ENCODE measurements at places on chromosomes 13 and 19.

DNA sequence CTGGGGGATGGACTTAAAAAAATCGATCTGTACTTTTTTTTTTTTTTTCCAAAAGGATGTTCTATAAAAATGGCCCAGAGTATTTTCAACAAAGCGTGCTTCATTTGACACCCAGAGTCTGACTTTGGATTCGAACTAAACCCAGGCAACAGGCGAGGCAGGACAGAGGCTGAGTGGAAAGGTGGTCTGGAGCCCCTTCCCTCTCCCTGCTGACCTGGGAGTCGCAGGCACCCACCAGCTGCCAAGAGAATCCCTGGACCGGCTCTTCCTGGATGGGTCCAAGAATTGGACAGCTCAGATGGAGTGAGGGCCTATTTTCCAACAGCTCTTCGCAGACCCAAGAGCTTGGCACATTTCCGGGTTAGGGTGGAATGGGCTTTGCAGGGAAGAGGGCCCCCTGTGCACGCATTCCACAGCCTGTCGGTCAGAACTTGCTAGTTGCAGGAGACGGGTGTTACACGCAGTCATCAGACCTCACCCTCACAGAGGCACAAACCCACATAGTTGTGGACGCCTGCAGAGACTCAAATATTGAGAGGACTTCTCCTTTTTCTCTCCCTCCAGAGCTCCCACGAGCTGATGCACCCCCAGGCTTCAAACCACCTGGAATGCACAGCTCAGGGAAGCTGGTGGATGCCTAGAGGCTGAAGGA, 15.2 kb downstream of the KCTD15 start:
- DNase-seq = no peak

DNA sequence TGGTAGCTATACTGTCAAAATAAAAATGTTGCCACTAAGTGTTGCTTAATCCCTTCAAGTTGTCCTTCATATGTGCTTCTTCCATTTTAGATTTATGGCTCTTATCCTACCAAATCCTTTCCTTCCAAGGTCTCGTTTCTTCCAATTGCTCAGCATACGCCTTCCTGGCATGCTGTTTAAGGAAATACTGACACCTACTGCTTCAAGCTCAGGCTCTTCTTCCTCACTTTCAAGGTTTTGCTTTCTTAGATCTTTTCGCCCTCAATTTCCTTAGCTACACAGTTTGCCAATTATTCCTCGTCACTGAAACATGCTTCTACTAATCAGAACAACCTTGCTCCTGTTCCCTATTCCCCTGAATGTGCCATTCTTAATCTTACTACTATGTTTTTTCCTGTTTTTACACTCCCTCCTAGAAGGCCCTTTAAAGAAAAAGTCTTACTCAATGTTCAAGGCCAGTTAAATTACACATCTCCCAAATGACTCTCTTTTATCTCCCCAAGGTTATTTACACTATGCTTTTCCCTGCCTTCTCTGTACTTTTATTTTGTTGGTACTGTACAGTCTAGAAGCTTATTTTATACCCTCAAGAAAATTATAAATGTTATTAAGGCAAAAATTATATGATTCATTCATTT, 343.1 kb downstream of the MZT1 start:
- DNase-seq = peak; percentile 30

DNA sequence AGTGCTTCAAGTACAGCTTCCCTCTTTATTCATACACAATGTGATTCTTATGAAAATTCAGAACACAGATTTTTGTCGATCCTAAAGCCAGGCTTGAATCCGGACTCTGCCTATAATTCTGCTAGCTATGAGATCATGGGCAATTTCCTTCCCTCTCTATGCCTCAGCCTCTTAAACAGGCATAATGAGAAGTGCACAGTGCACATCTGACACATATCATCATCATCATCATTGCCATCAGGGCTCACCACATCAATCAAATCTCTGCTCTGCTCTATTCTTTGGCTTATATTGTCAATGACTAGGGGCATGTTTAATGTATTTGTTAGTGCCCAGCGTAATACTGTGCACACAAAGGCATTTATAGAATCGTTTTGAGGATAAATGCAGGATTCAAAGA, 269.1 kb downstream of the ABCC4 start:
- DNase-seq = no peak

DNA sequence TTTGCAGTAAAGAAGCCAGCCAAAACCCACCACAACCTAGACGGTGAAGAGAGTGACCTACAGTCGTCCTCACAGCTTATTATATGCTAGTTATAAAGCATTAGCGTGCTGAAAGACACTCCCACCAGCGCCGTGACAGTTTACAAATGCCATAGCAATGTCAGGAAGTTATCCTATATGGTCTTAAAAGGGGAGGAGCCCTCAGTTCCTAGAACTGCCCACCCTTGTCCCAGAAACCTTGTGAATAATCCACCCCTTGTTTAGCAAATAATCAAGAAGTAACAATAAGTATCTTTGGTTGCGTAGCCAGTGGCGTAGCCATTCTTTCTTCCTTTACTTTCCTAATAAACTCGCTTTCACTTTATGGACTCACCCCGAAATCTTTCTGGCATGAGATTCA, 227.9 kb upstream of the ARGLU1 start:
- no peak for DNase-seq

DNA sequence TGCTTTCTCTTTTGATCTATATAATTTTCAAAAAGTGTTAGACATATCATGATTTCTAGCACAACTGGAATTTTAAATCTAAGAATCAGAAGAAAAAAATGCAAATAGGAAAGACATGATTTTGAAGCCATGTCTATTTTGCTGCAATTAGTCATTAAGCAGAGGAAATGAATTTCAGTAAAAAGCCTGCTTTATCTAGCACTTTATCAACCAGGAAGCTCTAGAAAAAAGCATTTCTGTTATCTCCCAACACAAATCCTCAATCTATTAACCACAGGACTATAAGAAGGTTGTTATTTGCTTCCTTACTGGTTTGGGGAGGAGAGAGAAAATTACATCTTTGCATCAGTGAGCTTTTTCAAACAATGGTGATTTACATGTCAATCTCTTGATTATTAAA, 716.7 kb downstream of the DIAPH3 start:
- DNase-seq = no peak

GRCh38 chr13:101875717-101876393, 423.4 kb downstream of the ITGBL1 start:
- DNase-seq = peak; percentile 75

DNA sequence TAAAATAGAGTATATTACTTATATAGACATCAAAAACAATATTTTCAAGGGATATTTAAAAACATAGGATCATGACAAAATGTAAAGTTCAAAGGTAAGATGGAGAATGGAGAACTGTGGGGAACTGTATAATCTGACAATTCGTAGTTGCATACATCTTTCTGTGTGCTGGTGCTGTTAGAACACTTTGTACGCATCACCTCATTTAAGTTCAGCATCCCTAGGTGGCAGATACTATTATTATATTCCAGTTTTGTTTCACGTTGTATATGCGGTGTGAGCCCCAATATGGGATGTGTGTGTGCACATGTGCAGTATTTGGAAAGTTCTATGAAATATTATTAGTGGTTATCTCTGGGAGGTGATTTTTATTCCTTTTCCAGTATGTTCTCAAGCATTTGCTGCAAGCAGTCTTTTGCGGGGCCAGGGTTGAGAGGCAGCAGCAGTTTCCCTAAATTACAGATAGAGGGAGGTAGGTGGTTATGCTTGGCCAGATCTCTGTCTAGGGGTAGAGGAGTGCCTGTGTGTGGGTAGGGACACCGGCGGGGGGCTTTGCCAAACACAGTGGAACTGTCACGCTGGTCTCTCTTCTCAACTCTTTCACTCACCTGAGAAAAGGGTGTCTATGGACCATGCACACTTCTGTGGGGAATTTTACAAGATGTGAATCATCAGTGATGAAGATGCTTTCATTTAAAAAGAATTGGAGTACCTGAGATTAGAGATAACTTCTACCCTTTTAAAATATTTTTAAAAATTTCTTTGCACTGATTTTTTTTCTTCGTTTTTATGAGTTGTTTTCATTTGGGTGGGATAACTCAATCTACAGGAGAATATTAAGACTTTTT, 55.6 kb upstream of the ALOX5AP start:
- peak; percentile 26 for DNase-seq

- no peak for DNase-seq
Measured at GRCh38 chr19:33659835-33660234, 38.1 kb downstream of the CHST8 start.

GRCh38 chr13:100451923-100452322, 136.7 kb downstream of the GGACT start:
- DNase-seq = no peak

DNA sequence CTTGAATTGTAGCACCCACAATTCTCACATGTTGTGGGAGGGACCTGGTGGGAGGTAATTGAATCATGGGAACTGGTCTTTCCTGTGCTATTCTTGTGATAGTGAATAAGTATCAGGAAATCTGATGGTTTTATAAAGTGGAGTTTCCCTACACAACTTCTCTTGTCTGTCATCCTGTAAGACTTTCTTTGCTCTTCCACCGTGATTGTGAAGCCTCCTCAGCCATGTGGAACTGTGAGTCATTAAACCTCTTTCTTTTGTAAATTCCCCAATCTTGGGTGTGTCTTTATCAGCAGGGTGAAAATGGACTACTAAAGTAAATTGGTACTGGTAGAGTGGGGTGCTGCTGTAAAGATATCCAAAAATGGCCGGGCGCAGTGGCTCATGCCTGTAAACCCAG, 215.6 kb downstream of the LIG4 start:
- DNase-seq = no peak

GRCh38 chr13:42395086-42395821, 123.3 kb downstream of the AKAP11 start:
- DNase-seq = no peak

DNA sequence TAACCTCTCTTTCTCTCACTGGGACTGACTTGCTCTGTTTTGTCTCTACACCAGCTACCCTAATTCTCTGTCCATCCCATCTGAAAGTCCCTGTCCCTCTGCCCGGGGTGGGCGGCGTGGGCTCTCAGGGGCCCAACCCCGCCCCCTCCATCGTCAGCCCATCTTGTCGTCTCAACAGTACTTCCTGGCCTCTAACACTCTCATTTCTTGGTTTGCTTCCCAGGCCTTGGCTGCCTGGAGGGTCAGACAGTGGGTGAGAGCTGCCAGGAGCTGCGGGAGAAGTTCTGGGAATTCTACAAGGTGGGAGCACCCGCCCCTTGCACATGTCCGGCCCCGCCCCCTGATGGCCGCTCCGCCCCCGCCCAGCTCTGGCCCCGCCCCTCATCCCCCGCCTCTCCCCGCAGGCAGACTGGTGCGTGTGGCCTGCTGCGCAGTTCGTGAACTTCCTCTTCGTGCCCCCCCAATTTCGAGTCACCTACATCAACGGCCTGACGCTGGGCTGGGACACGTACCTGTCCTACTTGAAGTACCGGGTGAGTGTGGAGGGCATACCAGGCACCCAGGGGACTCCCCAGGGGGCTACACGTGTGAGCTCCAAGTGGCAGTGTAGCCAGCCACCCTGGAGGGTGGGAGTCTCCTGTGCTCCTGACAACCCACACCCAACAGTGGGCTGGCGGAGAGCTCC, 1.7 kb downstream of the MPV17L2 start:
- peak; percentile 64 for DNase-seq

- DNase-seq = no peak
Measured at GRCh38 chr13:33722216-33722915, 95.6 kb upstream of the RFC3 start.

- DNase-seq = no peak
Measured at GRCh38 chr19:56110515-56111448, 10.3 kb downstream of the ZNF787 start.

GRCh38 chr13:45289936-45290563, 50.9 kb downstream of the TPT1 start:
- DNase-seq = no peak

DNA sequence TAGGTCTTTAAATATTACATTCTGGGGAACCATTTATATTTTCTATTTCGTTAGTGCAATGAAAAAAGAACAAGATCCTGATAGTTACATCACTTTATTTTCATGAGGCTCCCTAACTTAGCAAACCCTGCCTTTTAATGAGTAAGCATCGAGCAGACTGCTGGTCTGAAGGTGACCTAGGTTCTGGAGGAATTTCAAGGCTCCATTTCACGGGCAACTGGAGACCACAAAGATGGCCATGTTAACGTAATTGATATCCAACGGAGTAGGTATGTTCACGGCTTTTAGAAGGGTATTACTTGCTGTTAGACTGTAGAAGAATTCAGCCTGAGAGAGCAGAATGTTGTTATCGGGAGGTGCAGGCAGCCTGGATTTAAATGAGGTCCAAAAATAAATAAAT, 1597.6 kb downstream of the EFNB2 start:
- no peak for DNase-seq

GRCh38 chr13:98595134-98595533, 18.2 kb upstream of the STK24 start:
- DNase-seq = no peak

GRCh38 chr19:18731562-18732008, 48.1 kb downstream of the CRTC1 start:
- DNase-seq = no peak

- peak; percentile 100 for DNase-seq
Measured at GRCh38 chr19:55216461-55217198, 7.3 kb upstream of the PTPRH start.

GRCh38 chr19:35134601-35135242, at the start of gene LGI4:
Gene LGI4, minus strand, starts transcription at chr19:35135059. Its CDS starts 379 bp downstream, at chr19:35134680.
- DNase-seq = no peak

GRCh38 chr19:46000491-46001246, 5.4 kb downstream of the CCDC61 start:
- DNase-seq = no peak

GRCh38 chr13:40680659-40681323, 14.3 kb upstream of the FOXO1 start:
- DNase-seq = no peak

- no peak for DNase-seq
Measured at GRCh38 chr19:48473161-48473966, 4.2 kb downstream of the CYTH2 start.

- DNase-seq = no peak
Measured at GRCh38 chr13:91242652-91243051, 104.8 kb upstream of the MIR17HG start.

- DNase-seq = no peak
Measured at GRCh38 chr13:75660694-75661093, 24.6 kb downstream of the LMO7 start.

GRCh38 chr13:49146950-49147355, 73.2 kb upstream of the MLNR start:
- DNase-seq = peak; percentile 62

GRCh38 chr19:1270213-1270853, 1.2 kb downstream of the CIRBP start:
- no peak for DNase-seq

DNA sequence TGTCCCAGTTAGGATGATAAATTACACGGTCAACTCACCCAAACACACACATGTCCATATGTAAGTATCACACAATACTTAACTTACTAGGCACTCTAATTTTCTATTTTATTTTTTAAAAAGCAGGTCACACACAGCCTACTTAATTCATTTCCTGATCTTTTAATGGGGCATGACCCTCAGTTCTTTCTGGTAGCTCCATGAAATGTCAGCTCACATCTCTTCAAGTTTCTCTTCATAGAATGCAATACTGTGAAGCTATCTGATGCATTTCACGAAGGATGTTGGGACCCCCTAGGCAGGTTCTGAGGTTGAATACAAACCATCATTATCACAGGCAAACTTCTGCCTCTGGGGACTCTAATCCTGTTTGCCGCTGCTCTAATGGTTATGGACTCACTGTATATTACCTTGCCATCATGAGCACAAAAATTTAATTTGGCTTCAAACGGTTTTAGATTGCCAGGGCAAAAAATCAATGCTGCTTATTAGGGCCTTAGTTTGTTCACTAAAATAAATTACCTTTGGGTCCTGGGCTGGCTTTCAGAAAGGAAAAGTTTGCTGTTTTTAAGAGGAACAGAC, 16.1 kb upstream of the DHRS12 start:
- DNase-seq = no peak

GRCh38 chr19:13430790-13431582, 75.3 kb downstream of the CACNA1A start:
- peak; percentile 55 for DNase-seq

- peak; percentile 4 for DNase-seq
Measured at GRCh38 chr19:53102206-53102755, 941 bp downstream of the ZNF160 start.
